GM12864 (cell line): ENCODE measurements at places on chromosomes 4 and X.

DNA sequence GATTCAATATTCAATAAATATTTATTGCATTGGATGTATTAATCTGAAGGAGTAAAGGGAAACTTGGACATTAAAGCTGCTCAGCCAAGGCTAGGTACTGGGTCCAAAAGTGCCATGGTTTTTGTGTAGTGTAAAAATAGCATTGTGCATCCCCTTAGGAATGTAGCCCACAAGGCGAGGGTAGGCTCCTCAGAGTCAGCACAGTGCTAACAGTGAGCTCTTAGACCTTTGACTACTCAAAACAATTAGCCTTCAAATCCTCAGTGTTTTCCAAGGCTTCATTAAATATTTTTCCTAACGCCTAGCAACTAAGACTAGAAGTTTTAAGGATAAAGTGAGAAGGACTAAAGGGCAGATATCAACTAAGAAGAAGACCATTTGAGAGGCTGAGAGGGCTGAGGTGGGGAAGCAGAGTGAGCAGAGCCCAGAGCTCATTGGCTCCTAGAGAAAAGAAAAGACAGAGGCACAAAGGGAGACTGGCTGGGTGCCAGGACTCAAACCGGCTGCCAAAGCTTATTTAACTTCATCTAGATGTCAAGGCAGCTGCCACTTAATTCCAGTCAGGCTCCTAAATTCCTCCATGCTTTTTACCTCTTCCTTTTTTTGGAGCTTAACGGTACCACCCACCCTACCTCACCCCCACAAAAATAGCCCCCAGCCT lies 17.0 kb downstream of the PRKG2 start:
- no peak for DNase-seq

- DNase-seq, result no peak
Observed at GRCh38 chrX:18448416-18448815, 23.0 kb downstream of the CDKL5 start.

DNA sequence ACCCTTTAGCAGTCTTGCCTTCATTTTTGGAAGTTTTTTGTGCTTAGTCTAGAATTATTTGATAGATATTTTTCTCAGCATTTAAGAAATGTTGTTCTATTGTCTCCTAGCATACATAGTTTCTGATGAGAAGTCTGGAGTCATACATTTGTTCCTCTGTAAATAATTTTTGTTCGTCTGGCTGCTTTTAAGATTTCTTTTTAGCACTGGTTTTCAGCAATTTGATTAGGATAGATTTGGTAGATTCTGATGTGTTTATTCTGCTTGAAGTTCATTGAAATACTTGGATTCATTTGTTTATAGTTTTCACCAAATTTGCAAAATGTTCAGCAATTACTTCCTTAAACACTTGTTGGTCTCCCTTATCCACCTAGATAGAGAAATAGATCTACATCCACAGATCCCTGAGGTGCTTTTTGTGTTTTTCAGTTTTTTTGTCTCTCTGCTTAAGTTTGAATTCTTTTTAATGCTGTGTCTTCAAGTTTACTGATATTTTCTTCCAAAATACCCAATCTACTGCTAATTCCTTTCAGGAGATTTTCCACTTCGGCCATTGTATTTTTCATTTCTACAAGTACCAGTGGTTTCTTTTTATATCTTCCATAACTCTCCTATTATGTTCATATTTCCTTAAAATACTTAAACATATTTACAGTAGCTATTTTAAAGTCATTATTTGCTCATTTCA lies 64.9 kb downstream of the ABLIM2 start:
- DNase-seq, result no peak

DNA sequence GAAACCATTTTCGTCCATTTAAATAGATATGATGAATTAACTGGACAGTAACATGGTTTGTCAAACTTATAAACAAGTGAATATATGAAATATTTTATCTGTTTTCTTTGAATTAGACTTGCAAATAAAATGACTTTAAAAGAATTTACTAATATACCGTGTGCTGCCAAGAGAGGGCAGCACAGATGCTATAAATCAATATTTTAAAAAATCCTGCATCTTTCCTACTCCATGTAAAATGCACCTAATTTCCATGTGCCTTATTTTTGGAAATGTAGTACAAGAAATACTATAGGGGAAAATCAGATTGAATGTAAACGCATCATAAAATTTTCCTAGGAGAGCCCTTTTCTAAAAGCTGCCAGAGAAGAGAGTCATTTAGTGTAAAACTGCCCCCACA lies 62.2 kb downstream of the PRKX start:
- DNase-seq, result no peak
